Non-pigmented ciliary epithelial cell (primary cell): ENCODE measurements at places on chromosomes 12 and 14.

DNA sequence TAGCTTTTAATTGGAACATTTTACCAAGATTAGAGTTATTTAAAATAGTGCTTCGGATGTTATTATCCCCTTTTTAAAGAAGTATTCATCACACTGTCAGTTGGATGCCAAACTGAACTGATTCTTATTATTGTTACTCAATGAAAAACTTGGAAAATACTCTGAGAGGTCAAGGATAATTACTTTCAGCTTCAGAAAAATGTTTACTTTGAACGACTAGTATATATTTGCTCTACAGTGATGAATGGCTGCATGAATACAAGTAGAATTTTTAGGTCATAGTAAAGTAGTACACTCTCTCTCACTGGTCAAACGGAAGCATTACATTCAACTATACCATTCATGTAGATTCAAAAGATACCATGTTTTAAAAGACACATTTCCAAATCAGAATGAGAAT is 269.2 kb downstream of the CCDC91 start:
- no peak for DNase-seq

DNA sequence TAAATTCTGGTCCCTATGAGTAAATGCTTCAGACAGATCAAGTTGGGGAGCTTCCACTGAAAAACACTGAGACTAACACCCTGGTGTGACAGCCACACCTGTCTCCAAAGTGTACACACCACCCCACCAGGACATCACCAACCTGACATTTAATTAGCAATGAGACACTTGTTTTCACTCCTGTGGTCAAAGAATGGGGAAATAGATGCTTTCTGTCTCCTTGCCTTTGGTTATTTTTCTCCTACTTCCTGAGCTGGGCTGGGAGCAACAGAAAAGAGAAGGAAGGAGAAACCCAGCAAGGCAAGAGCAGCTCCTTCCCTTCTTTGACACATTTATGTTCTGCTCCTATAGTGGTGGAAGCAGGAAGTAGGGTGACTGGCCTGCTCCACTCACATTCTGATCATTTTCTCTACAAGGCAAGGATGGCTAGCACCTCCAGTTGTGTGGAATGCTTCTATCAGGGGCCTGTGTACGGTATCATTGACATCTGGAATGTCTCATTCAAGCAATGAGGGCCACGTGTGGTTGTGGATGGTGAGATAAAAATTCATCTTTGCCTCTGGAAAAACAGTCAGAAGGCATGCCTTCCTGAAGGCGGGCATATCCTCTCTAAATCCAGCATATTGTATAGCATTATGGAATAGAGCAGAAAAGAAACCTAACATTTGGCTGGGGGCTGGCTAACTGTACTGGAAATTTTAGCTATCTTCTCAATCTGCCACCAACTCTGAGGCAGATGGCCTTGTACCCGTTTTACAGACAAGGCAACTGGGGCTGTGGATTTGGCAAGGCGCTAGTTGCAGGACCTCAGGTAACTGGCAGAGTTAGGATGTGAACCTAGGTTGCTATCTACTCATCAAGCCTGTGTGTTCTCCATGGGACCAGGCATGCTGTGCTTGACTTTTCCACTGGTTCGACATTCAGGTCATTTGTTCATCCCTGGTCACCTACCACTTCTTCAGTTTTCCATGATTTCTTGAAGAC is 24.8 kb upstream of the LGALS3 start:
- no peak for DNase-seq

DNA sequence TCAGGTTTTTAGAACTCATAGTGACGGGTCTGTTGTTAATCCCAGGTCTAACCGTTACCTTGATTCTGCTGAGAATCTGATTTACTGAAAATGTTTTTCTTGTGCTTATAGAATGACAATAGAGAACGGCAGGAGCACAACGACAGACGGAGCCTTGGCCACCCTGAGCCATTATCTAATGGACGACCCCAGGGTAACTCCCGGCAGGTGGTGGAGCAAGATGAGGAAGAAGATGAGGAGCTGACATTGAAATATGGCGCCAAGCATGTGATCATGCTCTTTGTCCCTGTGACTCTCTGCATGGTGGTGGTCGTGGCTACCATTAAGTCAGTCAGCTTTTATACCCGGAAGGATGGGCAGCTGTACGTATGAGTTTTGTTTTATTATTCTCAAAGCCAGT is 34.4 kb downstream of the PSEN1 start:
- DNase-seq, result no peak

GRCh38 chr12:132007041-132007440 is 57.3 kb downstream of the EP400 start:
- DNase-seq, result no peak

- no peak for DNase-seq
Measured at GRCh38 chr12:109759595-109759994, 46.0 kb downstream of the FAM222A start.

DNA sequence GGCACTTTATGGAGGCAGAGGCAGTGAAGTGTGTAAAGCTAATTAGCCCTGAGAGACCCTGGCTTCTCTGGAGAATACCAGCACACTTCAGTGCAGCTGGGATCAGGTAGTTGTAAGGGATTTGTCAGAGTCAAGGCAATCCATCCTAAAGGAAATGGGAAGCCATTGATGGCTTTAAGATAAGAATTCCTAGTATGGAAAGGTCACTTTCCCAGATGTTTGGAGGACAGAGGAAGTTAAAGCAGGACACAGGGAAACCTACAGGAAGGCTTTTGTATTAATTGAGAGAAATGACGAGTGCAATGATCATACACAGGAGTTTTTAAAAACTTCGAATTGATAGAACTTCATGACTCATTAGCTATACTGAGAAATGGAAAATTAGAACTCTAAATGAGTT is 254.4 kb downstream of the SLC16A7 start:
- no peak for DNase-seq

DNA sequence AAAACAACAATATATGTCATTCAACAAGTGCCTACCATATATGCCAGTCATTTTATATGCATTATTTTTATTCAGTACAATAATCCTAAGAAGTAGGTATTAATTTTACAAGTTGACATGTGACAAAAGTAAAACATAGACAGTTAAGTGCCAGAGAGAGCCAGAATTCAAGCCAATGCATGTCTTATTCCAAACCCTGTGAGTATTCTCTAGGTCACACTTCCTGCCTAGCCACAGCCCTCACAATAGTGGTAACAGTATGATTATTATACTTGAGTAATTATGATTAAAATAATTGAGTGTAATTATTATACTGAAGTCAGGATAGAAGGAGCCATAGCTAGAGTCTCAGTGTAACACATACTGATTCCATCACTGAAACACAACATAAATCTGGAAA is 52.2 kb downstream of the KIF21A start:
- DNase-seq, result no peak
